NCI-H1436 treated with DMSO at 0.1 percent for 48 hours (cell line): ENCODE measurements at places on chromosomes 4 and X.

GRCh38 chr4:40995850-40996249 lies 218.5 kb downstream of the APBB2 start:
- no peak for DNase-seq

DNA sequence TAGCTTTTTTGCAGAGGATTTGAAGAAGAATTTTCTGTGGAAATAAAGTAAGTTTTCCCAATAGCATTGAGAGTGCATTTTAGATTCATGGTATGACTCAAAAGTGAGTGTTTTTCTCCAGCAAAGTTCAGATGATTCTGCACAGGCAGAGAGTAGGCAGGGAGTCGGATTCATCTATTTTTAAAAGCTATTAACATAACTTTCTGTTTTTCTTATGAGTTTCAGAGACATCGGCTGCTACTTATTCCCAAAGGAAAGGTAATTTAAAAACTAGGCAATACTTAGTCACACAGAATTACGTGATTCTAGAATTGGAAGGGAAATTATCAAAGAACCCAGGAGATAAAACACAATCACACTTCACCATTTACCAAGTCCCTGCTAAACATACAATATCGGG lies 4.4 kb downstream of the CCDC110 start:
- no peak for DNase-seq

DNA sequence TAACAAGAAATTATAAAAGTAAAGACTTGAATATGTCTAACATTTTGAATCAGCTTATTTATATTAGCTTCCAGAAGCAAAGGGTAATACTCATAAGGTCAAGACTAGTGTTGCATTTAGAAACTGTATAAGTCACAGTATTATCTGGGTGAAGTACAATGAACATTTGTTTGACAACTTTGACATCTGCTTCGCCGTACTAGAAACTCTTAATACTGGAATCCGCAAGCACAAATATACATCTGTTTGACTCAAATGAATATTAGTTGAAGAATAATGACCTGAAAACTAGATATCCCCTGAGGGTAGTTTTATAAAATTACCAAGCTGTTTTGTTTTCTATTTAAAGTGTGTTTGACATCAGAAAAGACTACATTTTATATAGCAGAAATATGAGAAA lies 135.4 kb upstream of the ATOH1 start:
- DNase-seq = no peak

GRCh38 chr4:138945401-138945800 lies 70.2 kb upstream of the NOCT start:
- DNase-seq = no peak

DNA sequence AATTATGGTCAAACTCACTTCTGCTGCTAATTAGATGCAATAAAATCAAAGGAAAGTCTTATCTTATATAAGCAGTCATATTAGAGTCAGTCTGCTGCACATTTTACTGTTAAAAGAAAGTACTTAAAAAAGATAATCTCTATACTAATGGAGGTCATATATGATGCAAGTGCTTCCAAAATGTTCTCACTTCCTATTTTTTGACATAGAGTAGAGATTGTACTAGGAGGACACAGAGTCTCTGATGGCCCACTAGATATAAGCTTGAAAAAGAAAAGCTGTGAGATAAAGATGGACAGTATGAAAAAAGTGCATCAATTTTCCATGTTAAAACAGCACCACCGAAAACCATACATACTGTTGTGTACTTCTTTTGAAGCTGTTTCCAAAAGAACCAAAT lies 196.9 kb downstream of the KLHL13 start:
- DNase-seq = no peak

GRCh38 chr4:151199319-151200190 lies 77.4 kb upstream of the PRSS48 start:
- no peak for DNase-seq

- no peak for DNase-seq
Measured at GRCh38 chrX:73850124-73851013, 287.4 kb downstream of the CHIC1 start.

DNA sequence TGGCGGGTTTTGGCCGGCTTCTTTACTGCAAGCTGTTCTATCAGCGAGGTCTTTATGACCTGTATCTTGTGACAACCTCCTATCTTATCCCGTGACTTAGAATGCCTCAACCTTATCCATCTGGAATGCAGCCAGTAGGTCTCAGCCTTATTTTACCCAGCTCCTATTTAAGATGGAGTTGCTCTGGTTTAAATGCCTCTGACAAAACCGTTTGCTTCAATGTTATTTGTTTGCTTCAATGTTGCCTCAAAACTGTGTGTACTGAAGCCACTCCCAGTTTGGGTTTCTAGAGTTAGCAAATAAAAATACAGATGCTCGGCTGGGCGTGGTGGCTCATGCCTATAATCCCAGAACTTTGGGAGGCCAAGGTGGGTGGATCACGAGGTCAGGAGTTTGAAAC lies 51.6 kb downstream of the ZNF518B start:
- DNase-seq = no peak

- DNase-seq = no peak
Measured at GRCh38 chr4:146787731-146788130, 149.0 kb downstream of the POU4F2 start.

GRCh38 chr4:76717431-76717830 lies 180.5 kb downstream of the SOWAHB start:
- DNase-seq = no peak

GRCh38 chr4:101790521-101791181 lies at the start of gene BANK1:
BANK1 (plus strand) TSS chr4:101790730; CDS start chr4:101790881, 151 bp downstream.
- no peak for DNase-seq

- no peak for DNase-seq
Measured at GRCh38 chrX:144840616-144841015, 406.7 kb upstream of the SPANXN1 start.

DNA sequence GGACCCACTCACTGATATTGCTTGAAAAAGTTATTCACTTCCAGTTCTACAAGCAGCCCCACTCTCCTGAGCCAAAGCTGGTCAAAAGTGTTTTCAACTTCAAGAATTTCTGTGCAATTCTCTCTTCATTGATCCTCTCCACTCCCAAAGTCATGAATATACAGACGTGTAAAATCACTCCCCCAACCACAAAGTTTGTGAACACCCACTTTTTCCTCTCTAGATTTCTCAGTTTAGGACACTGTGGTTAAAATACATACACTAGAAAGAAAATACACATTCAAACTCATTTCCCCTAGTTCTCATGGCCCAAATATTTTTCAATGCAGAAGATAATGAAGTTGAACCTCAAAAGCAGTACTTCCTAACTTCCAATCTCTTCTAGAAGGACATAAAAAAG lies 116.3 kb downstream of the MSN start:
- no peak for DNase-seq
